ENCODE measurements at places on chromosomes 6 and 20.

- no peak for DNase-seq
Observed at GRCh38 chr6:139588076-139588639, 213.7 kb upstream of the CITED2 start.

DNA sequence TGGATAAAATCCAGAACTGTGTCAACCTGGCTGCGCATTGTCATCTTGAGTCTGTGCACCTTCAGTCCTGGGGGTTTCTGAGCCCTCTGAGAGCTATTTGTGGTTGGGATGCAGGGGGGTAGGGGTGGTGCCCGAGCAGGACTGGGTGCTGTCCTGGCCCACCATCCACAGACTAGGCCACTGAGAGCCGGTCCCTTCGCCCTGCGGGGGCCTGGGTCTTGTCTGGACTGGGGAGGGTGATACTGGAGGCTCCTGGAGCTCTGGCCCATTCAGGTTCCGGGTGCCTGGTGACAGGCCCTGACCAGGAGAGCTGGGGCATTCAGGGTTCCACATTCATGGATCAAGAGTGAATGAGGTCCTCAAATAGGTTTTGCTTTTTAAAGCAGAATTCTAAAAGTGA, 20.9 kb downstream of the SPDEF start:
- no peak for DNase-seq

GRCh38 chr6:167404385-167405049, 79.6 kb downstream of the TTLL2 start:
- DNase-seq = no peak

- DNase-seq = no peak
Observed at GRCh38 chr20:24337069-24337468, 132.4 kb upstream of the SYNDIG1 start.

GRCh38 chr6:157983406-157984119, 1.9 kb downstream of the SYNJ2 start:
- DNase-seq = no peak

DNA sequence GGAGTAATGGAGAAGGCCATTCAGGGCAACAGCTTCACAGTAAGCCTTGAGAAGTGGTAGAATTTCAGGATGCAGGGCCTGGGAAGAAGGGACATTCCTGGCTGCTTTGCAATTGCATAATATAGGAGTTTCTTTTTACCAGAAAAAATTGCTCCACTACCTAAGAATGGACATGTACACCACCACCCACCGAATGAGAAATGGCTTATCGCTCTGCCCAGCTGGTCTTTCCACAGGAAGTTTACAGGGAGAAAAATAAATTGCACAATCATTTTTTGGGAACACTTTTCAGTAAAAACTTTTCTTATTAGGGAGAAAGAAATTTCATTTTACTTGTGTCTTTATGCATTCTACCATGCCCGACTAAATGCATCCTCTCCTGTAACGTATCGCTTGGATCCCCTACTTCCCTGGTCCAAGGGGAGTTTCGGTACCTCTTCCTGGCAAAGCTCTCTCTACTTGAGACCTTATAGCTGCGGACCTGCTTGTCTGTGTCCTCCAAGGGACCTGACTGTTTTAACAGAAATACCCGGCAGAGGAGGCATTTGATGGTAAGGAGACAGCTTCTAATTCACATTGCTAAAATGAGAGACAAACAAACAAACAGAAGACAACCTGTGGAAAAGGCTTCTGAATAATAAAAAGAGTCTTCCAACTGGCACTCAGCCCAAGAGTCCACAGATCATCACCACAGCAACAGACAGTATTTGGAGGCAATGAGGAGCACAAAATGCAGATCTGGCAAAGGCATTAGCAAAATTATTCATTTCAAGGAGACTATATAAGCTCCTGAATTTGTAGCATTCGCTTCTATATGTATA, 54.2 kb downstream of the MAP3K5 start:
- DNase-seq = no peak

Data from activated CD4-positive, CD25-positive, alpha-beta regulatory T cell (primary cell).